ENCODE measurements at places on chromosomes 1 and 21. TPM values are rescaled to one million over a fixed set of nuclear protein-coding genes. Genes with fewer than 3 reads are reported as not detected.

RASAL2 gene
- total RNA-seq = 8.6 TPM

KRTAP13-2 gene
- total RNA-seq = not detected

GRCh38 chr1:205569411-205570172 is 62.2 kb downstream of the ELK4 start:
- DNase-seq = no peak

GRCh38 chr1:151196292-151196800 is 2.0 kb upstream of the PIP5K1A start:
- peak; percentile 89 for DNase-seq

ETV3L gene
- not detected for total RNA-seq

DNA sequence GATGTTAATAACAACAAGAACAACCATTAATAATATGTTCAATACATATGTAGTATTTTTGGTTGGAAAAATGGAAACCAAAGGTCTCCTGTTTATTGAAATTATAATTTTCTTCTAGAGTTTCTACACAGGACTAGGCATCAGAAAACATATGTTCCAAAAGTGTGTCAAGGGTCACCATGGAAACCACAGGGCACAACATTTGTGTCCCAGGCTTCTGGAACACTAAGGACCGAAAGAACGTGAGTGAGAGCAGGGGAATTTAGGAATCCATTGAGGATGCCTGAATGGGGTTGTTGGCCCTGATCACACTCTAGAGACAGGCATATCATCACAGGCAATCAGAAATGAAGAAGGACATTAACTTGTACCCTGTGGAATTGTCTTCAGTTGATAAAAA is 7.5 kb upstream of the CDC14A start:
- DNase-seq = no peak

Measured in Caki2 (cell line).